Panc1 (cell line): ENCODE measurements at places on chromosomes 4 and X. TPM values are rescaled to one million over a fixed set of nuclear protein-coding genes. Genes with fewer than 3 reads are reported as not detected.

Gene PPP1R3F
- total RNA-seq: 8.3 TPM

DNA sequence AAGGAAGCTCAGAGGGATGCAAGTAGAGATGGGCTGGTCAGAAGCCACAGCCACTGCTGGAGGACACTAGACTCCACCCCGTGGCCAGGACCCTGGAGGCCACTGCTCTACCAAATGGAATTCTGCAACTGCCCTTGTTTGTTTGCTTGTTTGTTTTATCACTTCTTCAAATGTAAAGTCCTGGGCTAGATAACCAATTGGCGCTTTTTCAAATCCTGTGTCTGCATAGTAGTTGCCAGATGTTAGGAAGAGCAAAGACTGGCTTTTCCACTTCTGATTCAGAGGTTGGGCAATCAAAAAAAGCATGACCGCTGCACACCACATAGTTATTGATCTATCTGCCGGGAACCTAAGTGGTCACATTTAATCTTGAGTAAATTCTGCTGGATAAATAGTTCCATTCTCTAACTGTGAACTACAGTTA, 255.2 kb upstream of the SFRP2 start:
- no peak for DNase-seq
- no peak overlapping the region for H3K27ac ChIP-seq
- no peaks in the 10 kb centered on the region for H3K4me1 ChIP-seq
- H3K27me3 ChIP-seq: no peaks in the 10 kb centered on the region
- H3K4me3 ChIP-seq: no peak overlapping the region
- H3K36me3 ChIP-seq: no peaks in the 10 kb centered on the region

Gene XKRX
- total RNA-seq: 0.21 TPM

GRCh38 chr4:25234390-25235370, 847 bp downstream of the PI4K2B start:
- H3K4me1 ChIP-seq: peaks cover 5% of the 10 kb centered on the region
- peak overlapping the region; percentile 85 for H3K27ac ChIP-seq
- H3K36me3 ChIP-seq: no peaks in the 10 kb centered on the region; the same call in 1 of the 2 replicates
- H3K27me3 ChIP-seq: no peaks in the 10 kb centered on the region
- DNase-seq: no peak

GRCh38 chr4:45944000-45944399, 179.9 kb downstream of the GABRG1 start:
- no peak for DNase-seq
- H3K36me3 ChIP-seq: no peaks in the 10 kb centered on the region
- H3K4me1 ChIP-seq: no peaks in the 10 kb centered on the region
- H3K4me3 ChIP-seq: no peak overlapping the region
- no peak overlapping the region for H3K27ac ChIP-seq

Gene DNAAF6
- not detected for total RNA-seq

- H3K4me1 ChIP-seq: no peaks in the 10 kb centered on the region
- DNase-seq: no peak
- H3K27ac ChIP-seq: no peak overlapping the region
- H3K36me3 ChIP-seq: no peaks in the 10 kb centered on the region
- H3K4me3 ChIP-seq: no peak overlapping the region
Measured at GRCh38 chr4:168797194-168797593, 212.9 kb downstream of the CBR4 start.

Gene GRIA2
- total RNA-seq: not detected

DNA sequence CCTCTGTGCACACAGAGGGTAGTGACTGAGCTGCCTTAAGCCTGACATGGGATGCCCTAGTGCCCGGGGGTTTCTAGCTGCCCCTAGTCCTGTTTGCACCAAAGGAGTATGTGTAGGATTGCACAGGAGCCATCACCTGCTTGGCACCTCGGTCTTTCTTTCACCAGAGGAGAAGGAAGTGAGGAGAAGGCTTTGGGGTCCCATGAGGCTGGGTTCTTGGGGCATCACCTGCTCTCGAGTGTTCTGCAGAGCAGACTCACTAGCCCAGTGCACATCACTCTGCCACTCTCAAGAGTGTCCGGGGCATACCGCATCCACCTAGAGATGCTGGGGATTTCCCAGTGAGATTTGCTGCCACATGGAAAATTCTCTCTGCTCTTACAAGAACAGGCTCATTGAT, 40.5 kb upstream of the GPR78 start:
- H3K4me1 ChIP-seq: no peaks in the 10 kb centered on the region; the same call in 1 of the 2 replicates
- H3K4me3 ChIP-seq: no peak overlapping the region
- H3K27ac ChIP-seq: no peak overlapping the region
- DNase-seq: no peak
- no peaks in the 10 kb centered on the region for H3K27me3 ChIP-seq
- H3K36me3 ChIP-seq: no peaks in the 10 kb centered on the region

GRCh38 chrX:152343306-152343705, 107.8 kb downstream of the GABRA3 start:
- H3K27me3 ChIP-seq: no peaks in the 10 kb centered on the region
- no peak for DNase-seq
- H3K4me1 ChIP-seq: no peaks in the 10 kb centered on the region

DNA sequence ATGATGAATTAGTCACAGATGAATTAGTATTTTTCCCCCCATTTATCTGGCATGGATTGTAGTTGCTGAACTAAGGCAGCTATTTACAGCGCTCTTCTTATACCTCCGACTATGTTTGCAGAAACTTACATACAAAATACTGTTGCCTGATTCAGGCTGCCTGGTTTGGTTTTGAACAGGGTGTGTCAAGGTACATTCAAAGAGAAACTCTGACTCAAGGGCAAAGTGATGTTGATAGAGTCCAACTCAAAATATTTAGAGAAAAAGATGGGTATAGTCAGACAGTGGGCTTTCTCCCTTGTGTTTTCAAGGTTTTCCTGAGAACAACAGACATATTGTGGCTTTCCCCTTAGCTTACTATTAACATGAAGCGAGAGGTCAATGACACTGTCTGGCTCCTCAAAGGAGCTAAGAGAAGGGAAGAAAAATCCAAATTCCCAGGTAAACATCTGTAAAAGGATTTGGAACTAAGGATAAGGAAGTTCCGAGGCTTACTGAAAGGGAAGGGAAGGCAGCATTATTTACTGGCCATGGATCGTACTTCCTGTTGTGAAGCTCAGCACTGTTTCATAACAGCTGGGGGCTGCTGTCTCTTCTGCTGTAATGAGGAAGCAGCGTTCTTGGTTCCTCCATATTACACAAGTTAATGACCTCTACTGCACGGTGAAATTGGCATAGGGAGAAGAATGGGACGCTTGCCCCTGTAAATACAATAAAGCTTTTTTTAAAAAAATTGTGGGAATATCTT, 30.9 kb downstream of the FAM9C start:
- peak overlapping the region; percentile 75 for H3K27ac ChIP-seq
- no peaks in the 10 kb centered on the region for H3K36me3 ChIP-seq
- no peak for DNase-seq
- no peaks in the 10 kb centered on the region; the same call in 1 of the 2 replicates for H3K4me1 ChIP-seq

GRCh38 chr4:119526786-119527550, 101.6 kb downstream of the PDE5A start:
- no peak for DNase-seq
- H3K36me3 ChIP-seq: peaks cover 30% of the 10 kb centered on the region
- H3K27me3 ChIP-seq: no peaks in the 10 kb centered on the region
- H3K4me3 ChIP-seq: no peak overlapping the region
- H3K4me1 ChIP-seq: peaks cover 20% of the 10 kb centered on the region
- no peak overlapping the region for H3K27ac ChIP-seq

DNA sequence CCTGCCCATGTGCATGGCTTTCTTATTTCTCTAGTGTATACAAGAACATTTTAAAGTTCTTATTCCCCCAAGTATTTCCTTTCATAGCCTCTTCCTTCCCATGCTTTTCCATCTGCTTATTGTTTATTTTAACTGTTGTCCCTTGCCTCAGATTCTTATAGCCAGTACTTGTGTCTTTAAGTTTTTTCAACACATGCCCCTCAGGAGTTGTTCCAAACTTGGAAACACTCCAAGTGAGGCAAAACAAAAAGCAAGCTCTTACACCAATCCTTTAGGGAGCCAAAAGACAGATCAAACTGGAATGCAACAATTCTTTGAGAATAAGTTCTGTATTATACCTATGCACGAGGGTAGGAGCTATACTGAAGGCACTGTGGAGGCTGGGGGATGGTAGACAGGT, 222.0 kb upstream of the STK26 start:
- no peak for DNase-seq
- H3K4me3 ChIP-seq: no peak overlapping the region
- no peaks in the 10 kb centered on the region for H3K27me3 ChIP-seq
- H3K27ac ChIP-seq: no peak overlapping the region

- no peak overlapping the region for H3K27ac ChIP-seq
- no peak for DNase-seq
- no peaks in the 10 kb centered on the region for H3K27me3 ChIP-seq
- H3K4me3 ChIP-seq: no peak overlapping the region
- H3K4me1 ChIP-seq: no peaks in the 10 kb centered on the region
- no peaks in the 10 kb centered on the region for H3K36me3 ChIP-seq
Measured at GRCh38 chrX:67328476-67328875, 215.3 kb upstream of the AR start.

GRCh38 chr4:22029803-22030202, 81.2 kb upstream of the KCNIP4 start:
- H3K27ac ChIP-seq: no peak overlapping the region
- no peaks in the 10 kb centered on the region for H3K4me1 ChIP-seq
- H3K27me3 ChIP-seq: no peaks in the 10 kb centered on the region
- no peak for DNase-seq
- no peak overlapping the region for H3K4me3 ChIP-seq

Gene SPANXC
- total RNA-seq: not detected

DNA sequence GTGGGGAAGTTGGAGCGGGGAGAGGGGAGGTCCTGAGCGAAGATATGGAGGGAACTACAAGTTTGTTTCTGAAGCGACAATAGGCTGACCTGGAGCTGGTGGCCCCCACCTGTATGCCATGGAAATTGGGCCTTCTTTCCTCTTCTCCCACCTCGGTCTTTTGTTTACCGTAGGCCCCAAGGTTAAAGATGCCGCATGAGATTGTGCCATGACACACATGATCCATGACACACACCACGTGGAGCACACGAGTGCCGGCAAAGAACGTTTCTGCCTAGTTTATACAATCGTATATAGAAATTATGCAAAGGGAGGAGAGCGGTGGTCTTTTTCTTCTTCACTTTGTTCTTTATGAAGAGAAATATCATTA, 408 bp downstream of the TMEM33 start:
- H3K4me1 ChIP-seq: peaks cover 4% of the 10 kb centered on the region
- H3K36me3 ChIP-seq: peaks cover 11% of the 10 kb centered on the region
- DNase-seq: no peak
- H3K27me3 ChIP-seq: no peaks in the 10 kb centered on the region; the same call in 1 of the 2 replicates

Gene ASB12
- total RNA-seq: not detected

GRCh38 chrX:11688201-11688600, 22.5 kb upstream of the ARHGAP6 start:
- H3K4me3 ChIP-seq: no peak overlapping the region
- no peaks in the 10 kb centered on the region for H3K4me1 ChIP-seq
- no peak for DNase-seq
- H3K36me3 ChIP-seq: no peaks in the 10 kb centered on the region
- H3K27me3 ChIP-seq: no peaks in the 10 kb centered on the region

Gene BRS3
- not detected for total RNA-seq

DNA sequence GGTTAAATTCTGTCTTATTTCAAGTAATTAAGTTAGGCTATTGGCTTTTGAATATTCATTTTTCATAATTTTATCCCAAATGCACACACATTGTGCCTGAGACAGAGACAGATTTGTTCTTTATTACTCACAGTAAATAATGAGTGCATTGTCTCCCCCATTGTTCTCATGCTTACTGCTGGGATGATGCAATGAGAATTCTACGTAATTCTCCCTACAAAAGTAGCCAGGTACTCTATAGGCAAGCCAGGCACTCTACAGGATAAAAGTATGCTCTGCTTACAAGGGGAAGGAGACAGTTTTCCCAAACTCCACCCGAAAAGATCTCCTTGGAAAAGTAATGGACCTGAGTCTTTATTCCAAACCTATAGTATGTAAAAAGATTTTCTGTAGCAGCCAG, 1890.7 kb upstream of the PCDH10 start:
- no peak overlapping the region for H3K4me3 ChIP-seq
- no peak overlapping the region for H3K27ac ChIP-seq
- no peaks in the 10 kb centered on the region for H3K4me1 ChIP-seq
- no peaks in the 10 kb centered on the region for H3K27me3 ChIP-seq
- no peak for DNase-seq
- H3K36me3 ChIP-seq: no peaks in the 10 kb centered on the region

DNA sequence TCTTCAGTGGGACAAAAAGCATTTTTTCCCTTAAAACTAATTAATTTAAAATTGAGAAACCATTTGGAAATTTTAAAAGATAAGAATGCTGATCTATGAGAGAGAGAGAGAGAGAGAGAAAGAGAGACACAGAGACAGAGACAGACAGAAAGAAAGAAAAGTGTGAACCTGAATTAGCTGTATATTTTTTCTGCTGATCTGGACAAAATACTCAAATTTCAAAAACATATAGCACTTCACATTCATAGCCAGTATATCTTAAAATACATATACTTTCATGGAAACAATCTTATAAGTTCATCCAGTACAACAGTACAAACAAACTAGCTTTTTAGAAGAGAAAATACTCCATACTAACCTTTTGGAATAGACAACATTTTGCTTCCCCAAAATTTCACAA, 18.4 kb downstream of the ENOX2 start:
- no peak for DNase-seq
- H3K4me3 ChIP-seq: no peak overlapping the region
- no peaks in the 10 kb centered on the region for H3K36me3 ChIP-seq
- no peaks in the 10 kb centered on the region for H3K4me1 ChIP-seq
- no peak overlapping the region for H3K27ac ChIP-seq
- H3K27me3 ChIP-seq: no peaks in the 10 kb centered on the region

DNA sequence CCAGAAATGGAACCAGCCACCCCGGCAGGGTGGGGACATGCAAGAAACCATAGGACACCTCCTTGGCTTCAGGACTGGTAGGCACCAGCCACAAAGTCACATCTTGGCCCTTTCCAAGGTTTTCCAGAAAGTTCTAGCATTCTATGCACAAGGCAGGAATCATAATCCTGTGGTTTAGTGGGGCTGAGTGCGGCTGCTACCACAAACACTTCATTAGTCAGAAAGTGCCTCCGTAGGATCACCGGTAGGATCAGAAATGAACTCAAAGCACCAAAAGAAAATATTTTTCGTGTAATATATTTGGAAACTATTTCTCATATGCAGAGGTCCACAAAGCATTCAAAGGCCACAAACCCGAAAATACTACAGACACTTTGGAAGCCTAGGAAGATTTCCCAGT, 191.7 kb downstream of the PTTG2 start:
- H3K36me3 ChIP-seq: no peaks in the 10 kb centered on the region
- H3K27me3 ChIP-seq: no peaks in the 10 kb centered on the region
- H3K4me1 ChIP-seq: no peaks in the 10 kb centered on the region
- no peak overlapping the region for H3K4me3 ChIP-seq

GRCh38 chrX:18946157-18946556, 37.8 kb downstream of the PHKA2 start:
- no peaks in the 10 kb centered on the region for H3K27me3 ChIP-seq
- H3K4me1 ChIP-seq: no peaks in the 10 kb centered on the region
- H3K4me3 ChIP-seq: no peak overlapping the region
- H3K27ac ChIP-seq: no peak overlapping the region
- DNase-seq: no peak

Gene CFP
- 0.59 TPM for total RNA-seq

Gene PROM1
- total RNA-seq: 0.18 TPM

Gene WAS
- 0.82 TPM for total RNA-seq

Gene LINC00632
- 0.13 TPM for total RNA-seq

GRCh38 chrX:39855748-39856129, 242.0 kb downstream of the BCOR start:
- no peak overlapping the region for H3K27ac ChIP-seq
- H3K36me3 ChIP-seq: no peaks in the 10 kb centered on the region
- no peak for DNase-seq
- H3K4me1 ChIP-seq: no peaks in the 10 kb centered on the region
- H3K4me3 ChIP-seq: no peak overlapping the region
